Stimulated activated CD4-positive, alpha-beta T cell treated with anti-CD3 and anti-CD28 coated beads, Interleukin-1b, Interleukin-23, amount 100 ng/mL, for 4 hours (primary cell): ENCODE measurements at places on chromosomes 1 and 21.

DNA sequence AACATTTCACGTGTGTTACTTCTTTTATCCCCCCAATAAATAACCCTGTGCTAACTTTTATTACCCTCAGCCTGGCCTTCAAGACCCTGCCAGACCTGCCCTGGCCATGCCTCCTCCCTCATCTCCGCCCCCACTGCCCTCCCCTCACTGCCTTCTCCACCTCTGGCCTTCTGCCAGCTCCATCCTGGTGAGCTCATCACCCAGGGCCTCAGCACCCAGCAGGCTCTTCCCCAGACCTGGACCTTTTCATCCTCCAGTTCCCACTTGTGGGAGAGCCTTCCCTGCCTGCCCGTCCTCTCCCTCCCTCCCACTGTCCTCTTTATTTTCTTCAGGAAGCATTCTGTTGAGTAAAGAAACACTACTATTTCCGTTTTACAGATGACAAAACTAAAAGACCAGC is 72.0 kb downstream of the SLC66A1 start:
- no peak for DNase-seq

GRCh38 chr21:45209046-45209445 is 78.6 kb downstream of the POFUT2 start:
- DNase-seq: no peak

- no peak for DNase-seq
These were observed 42.3 kb downstream of the NVL start for GRCh38 chr1:224287714-224288113.

- no peak for DNase-seq
These were observed 176.1 kb downstream of the CACNA1E start for GRCh38 chr1:181659321-181659957.

DNA sequence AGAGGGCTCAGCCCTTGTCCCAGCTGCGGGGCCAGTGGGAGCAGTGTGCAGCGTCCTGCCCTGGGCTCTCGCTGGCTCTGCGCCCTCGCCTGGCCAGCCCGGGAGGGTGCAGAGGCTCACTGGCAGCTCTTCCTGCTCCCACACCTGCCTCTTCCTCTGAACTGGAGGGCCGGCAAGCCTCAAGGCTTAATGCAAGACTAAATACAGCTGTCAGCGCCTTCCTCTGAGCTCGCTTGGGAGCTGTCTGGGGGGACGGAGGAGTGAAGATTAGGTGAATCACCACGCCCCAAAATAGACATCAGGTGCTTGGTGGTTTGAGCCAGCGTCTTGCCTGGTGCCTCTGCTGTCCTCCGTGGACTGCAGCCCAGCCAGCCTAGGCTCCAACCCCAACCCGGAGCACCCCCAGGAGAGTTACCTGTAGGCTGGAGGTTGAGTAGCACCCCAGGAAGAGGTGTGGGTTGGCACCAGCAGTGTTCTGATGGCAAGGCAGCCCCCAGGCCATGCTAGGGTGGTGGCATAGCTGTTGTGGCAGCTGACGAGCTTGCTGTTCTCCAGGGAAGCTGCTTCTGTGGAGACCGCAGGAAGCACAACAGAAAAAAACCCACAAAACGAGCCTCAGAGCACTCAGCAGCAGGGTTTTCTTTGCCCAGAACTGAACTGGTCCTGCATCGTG is 36.9 kb downstream of the UMODL1 start:
- DNase-seq: peak; percentile 67

DNA sequence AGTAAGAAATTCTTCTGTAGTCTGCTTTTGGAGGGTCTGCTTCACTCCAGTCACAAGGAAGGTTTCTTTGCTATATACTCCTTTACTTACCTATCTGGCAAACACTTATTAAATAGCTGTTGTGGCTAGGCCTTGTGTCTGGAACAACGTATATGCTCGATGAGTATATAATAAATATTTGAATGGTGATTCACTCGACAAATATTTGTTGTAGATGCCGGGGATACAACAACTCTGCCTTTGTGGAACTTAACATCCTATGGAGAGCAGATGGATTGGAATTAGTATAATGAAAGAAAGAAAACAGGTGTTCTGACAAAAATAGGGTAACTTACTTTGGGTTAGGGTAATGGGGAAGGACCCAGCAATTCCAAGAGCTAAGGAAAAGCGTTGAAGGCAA is 31.1 kb downstream of the KPNA6 start:
- DNase-seq: no peak

GRCh38 chr1:60904099-60904851 is 178.1 kb upstream of the NFIA start:
- DNase-seq: no peak
